ENCODE measurements at places on chromosomes 12 and 14. TPM values are rescaled to one million over a fixed set of nuclear protein-coding genes. Genes with fewer than 3 reads are reported as not detected.

SDR9C7 gene
- not detected for polyA plus RNA-seq

KRT8 gene
- polyA plus RNA-seq, result 582 TPM

AKAP3 gene
- polyA plus RNA-seq, result 2.2 TPM

CAPZA3 gene
- not detected for polyA plus RNA-seq

TMTC1 gene
- 5.4 TPM for polyA plus RNA-seq

GRCh38 chr12:127896661-127897060 is 370.3 kb upstream of the TMEM132C start:
- peak; percentile 67 for DNase-seq

DNA sequence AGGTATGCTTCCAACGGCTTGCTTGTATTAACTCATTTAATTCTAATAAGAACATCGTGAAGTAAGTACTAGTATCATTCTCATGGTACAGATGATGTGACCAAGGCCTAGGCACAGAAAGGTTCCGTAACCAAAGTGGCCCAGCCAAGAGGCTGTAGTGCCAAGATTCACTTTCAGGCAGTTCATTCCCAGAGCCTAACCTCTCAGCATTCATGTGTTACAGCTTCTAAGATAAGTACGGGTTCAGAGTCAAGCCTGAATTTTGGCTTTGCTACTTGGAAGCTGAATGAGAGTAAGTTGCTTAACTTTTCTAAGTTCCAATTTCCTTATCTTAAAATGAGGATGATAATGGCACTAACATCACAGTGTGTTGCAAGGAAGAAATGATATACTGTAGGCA is 379.9 kb downstream of the AEBP2 start:
- DNase-seq, result no peak

GRCh38 chr14:62468946-62469345 is 576.3 kb downstream of the KCNH5 start:
- DNase-seq, result no peak

All from brain (organoid and tissue), 16 donors.